ENCODE measurements at places on chromosomes 1 and 21.

DNA sequence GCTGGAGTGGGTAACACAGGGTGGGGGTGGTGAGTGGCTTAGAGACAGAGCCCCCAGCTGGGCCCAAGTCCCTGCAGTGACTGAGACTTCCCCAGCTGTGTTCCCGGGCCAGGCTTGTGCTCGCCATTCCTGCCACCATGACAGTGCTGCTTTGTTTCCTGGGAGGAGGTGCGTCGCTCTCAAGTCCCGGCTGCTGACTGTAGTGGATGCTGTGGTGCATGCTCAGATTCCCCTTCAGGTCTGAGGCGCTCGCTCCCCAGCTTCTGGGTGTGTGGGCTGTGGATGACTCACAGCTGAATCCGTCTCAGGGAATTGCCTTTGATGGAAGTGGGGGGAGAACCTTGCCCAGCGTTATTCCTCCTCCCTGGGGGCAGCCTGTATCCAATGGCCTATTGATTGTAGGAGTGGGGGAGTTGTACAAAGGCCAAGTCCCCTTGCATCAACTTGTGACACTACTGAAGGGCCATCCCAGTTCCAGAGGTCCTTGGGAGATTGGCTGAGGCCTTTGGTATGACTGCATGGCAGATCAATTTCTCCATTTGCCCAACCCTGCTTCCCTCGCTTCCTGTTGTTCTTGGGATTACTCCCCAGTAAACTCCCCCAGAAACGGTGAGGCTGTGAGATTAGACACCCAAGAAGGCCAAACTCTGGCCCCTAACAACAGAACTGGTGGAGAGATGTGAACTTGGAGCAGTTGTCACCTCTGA lies 17.8 kb upstream of the POU3F1 start:
- no peak for DNase-seq

- no peak for DNase-seq
These were observed 17.2 kb downstream of the KAZN start for GRCh38 chr1:14615549-14616218.

- DNase-seq: no peak
These were observed 11.2 kb upstream of the CAPN2 start for GRCh38 chr1:223700942-223701637.

GRCh38 chr1:229619614-229620013 lies 6.3 kb downstream of the TAF5L start:
- no peak for DNase-seq

GRCh38 chr1:209377995-209378394 lies 205.5 kb upstream of the CAMK1G start:
- DNase-seq: no peak

GRCh38 chr1:41827991-41828570 lies 90.6 kb downstream of the HIVEP3 start:
- no peak for DNase-seq

DNA sequence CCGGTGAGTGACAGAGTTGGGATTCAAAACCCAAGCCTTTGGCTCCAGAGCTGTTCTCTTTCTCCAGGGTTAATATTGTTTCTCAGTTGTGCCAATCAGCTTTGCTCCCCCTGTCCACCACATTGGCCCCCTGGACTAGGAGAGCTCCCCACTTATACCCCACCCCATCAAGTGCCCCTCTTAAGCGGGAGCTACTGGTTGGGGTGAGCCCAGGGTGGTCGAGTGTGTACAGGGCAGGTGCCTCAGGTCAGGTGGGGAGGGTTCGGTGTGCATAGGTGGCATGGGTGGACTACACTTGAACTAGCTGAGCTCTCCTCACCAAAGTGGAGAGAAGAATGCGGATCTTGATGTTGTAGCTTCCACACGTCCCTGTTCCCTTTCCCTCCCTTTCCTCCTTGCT lies 14.2 kb downstream of the KCNA2 start:
- no peak for DNase-seq
